ENCODE measurements at places on chromosomes 1 and 21.

DNA sequence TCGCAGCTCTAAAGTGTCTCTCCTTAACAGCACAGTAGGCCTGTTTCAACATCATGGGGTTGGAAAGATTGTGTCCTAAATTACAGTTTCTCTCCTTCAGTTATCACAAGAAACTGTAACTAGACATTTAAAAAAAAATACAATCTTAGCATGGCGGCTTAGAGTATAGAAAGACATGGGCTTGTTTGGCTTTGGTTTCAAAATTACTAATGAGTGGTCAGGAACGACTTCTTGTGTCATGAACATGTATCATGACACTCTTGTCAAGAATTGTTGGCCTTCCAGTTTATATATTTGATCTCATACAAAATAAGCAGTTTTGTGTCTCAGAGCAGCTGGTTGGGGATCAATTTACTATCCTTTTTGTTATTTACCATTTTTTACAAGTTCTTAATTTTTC, 2.1 kb downstream of the GJA8 start:
- DNase-seq, result no peak

GRCh38 chr1:190126728-190127127, 350.9 kb downstream of the BRINP3 start:
- no peak for DNase-seq

DNA sequence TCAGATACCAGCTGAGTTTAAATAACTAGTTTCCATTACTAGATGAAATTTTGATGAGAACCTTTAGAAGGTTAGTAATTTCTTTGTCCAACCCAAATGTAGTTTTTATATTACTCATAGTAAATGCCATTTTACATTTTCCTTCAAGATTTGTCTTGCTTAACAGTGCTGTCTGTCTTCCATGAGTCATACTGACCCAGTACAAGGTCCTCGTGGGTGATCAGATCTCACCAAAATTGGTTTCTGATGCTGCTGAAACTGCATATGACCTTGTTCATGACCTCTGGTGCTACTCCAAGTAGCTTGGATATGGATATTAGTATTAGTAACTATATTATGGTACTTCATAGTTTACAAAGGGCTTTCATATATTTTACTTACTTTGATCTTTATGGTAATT, 207.1 kb downstream of the RYR2 start:
- DNase-seq, result no peak

- DNase-seq, result no peak
These were observed 100.7 kb upstream of the PDE4B start for GRCh38 chr1:65691972-65692371.

DNA sequence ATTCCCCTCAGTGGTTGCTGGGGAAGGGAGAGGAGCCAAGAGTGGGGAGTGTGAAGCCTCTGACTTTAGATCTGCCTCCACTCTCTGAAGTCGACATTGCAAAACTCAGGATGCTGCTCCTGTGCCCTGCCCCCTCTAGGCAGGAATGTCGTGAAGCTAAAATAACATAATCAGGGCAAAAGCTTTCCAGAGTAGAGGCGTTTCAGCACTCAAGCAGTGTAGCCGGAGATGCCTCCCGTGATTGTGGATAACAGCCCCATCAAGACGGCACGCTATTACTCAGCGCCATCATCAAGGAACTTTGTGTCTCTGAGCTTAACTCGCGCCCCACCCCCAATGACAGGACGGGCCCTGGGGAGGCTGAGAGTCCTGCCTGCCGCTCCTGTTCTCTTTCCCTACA, 60.0 kb downstream of the FBXO2 start:
- DNase-seq, result no peak

- DNase-seq, result peak; percentile 46
These were observed at the start of gene S1PR1 for GRCh38 chr1:101236516-101237228. S1PR1 (plus strand) TSS chr1:101237019; CDS start chr1:101238985, 1,966 bp downstream.

DNA sequence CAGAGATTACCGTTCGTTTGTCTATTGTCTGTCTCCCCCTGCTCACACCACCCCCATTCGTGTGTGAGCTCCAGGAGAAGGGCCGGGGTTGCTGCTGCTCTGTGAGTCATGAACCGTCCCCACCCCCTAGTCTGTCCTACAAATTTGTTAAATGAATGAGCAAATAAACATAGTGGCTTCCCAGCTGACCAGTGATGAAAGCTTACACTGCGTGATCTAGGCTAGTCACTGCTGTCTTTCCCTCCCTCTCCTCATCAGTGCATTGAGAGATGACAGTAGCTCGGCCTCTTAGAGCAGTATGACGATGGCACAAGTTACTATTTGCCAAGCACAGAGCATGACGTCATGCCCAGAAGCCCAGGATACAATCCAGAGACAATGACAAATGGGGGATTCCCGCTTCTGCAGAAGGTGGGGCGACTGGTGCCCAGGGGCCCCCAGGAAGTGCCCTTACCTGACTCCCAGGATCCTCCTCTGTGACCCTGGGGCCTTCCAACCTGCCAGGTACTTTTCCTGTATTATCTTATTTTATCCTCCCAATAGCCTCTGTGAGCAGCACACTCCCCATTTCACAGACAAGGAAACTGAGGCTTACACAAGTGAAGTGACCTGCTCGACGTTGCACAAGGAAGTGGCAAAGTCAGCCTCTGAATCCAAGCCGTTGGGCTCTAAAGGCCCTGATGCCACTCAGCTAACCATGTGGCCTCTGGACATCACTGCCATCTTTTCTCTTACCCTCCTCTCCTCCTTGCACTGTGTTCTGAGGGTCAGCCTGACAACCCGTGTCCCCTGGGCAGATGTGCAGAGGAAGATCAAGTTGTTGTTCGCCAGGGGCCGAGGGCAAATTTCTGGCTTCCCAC, 8.6 kb upstream of the EPHA2 start:
- peak; percentile 70 for DNase-seq

- no peak for DNase-seq
These were observed 19.5 kb downstream of the FOXJ3 start for GRCh38 chr1:42315500-42315899.

- DNase-seq, result no peak
These were observed 15.8 kb upstream of the MAGOH start for GRCh38 chr1:53254011-53254640.

- no peak for DNase-seq
These were observed 24.9 kb upstream of the FMO2 start for GRCh38 chr1:171160211-171160610.

- no peak for DNase-seq
These were observed 14.7 kb downstream of the XCL1 start for GRCh38 chr1:168591066-168591465.

DNA sequence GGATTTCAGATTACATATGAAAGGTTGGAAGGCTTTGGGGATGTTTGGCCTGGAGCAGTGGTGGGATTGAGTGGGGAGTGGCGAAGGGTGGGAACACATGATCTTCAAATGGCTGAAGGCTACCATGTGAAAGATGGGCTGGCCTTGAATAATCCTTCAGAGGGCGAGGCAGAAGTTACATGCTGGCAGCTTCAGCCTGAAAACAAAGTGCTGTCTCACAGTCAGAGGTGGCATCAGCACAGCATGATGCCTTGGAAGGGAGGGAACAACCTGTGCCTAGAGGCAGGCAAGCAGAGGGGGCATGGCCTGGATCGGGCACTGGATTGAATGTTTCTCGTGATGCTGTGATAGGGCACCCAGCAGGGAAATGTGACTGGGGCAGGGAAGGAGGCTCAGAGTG, 130.8 kb downstream of the BEND5 start:
- DNase-seq, result peak; percentile 71

GRCh38 chr1:13748610-13749505, 48.9 kb downstream of the PRDM2 start:
- DNase-seq, result peak; percentile 98

- no peak for DNase-seq
These were observed 411.8 kb upstream of the ESRRG start for GRCh38 chr1:217134857-217135568.

- DNase-seq, result no peak
These were observed 28.3 kb upstream of the DYNLT5 start for GRCh38 chr1:66723985-66724384.

DNA sequence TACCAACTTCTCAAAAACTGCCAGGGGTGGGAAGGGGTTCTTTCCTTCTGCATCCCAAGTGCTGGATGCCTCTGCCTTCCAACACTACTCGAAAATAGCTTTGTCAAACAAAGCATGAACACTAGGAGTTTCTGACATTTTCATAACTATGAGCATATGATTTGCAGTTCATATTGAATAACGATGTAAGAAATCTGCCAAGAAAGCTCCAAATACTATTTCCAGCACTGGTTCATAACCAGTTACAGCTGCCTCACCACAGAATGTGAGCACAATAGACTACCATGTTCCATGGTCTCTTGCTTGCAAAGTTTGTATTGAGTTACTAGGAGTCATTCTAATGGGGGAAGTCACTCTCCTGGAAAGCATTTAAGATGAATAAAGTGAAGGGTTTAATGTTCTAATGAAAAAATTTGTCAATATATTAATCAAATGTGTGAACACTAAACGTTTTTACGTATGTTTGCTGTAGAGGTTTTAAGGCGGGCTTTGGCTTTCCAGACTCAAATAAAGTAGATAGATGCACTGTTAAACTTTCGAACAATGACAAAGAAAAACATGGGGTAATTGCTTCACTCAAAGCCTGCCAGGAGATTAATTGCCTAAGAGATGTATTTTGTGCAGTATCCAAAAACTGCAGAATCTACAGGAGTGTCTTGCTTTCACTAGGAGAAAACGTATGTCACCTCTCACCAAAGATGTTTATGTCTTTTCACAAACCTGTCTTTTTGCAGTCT, 78.6 kb upstream of the UBE2U start:
- DNase-seq, result no peak

- no peak for DNase-seq
These were observed 28.2 kb downstream of the RNF220 start for GRCh38 chr1:44433209-44433608.

DNA sequence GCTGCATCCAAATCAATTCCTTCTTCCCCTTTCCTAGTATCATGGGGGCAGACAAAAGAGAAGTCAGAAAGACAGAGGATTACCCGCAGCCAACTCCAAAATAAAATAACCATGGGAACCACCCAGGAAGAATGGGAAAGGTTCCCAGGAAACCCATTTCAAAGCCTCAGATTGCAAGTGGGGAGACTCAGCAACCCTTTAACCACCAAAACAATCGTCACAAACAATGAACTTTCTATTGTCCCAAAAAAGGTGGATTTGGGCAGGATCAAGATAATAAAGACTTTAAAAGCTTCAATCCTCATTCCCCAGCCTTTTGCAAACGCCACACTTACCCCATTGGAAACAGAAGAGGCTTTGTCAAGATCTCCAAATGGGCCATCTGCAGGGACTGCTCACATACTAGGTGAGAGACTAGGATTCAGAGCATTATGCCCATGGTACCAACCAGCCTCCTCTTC, 5.1 kb downstream of the TIAM1 start:
- DNase-seq, result no peak

GRCh38 chr1:51709951-51710350, 93.1 kb downstream of the OSBPL9 start:
- no peak for DNase-seq

DNA sequence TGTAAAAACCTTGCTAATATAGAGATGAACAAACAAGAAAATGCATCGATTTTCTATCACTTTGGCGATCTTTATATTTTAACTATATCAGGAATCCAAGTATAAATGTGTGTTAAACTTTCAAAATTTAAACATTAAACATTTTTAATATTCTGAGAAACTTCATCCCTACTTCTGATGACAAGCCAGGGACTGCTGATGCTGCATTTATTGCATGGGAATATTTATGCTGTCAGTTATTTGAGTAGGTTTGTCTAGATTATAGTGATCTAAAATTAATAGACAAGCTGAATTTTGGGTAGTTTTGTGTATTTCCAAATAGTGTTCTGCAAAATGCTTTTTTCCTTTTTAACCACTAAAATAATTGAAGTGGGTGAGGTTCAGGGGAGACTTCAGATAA, 175.3 kb downstream of the LEPR start:
- DNase-seq, result no peak

DNA sequence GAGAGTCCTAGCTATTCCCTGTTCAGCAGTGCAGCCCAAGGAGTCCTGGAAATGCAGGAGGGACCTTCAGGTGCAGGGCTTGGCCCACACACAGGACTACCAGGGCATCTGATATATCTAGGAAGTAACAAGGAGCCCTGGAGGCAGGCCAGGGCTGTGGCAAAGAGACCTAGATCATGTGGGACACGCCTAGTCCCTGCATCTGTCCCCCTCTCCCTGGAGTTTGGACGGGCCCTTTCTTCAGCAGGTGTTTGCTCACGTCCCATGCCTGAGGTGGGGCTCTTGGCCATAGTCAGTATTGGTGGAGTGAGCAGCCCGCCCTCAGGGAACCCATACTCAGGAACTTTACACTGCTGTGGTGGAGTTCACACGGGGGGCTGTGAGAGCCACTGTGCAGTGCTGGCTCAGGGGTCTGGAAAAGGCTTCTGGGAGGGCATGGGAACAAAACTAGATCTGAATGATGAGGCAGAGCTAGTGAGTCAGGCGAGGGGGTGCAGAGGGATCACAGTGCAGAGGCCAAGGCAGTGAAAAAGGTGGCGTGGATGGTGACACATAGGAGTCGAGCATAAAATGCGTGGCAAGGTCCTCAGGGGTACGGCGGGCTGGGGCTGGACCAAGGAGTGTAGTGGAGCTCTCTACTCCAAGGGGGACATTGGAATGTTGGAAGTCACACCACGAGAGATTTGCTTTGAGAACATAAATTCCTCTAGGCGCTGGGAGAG, 25.6 kb downstream of the TMEM53 start:
- no peak for DNase-seq

DNA sequence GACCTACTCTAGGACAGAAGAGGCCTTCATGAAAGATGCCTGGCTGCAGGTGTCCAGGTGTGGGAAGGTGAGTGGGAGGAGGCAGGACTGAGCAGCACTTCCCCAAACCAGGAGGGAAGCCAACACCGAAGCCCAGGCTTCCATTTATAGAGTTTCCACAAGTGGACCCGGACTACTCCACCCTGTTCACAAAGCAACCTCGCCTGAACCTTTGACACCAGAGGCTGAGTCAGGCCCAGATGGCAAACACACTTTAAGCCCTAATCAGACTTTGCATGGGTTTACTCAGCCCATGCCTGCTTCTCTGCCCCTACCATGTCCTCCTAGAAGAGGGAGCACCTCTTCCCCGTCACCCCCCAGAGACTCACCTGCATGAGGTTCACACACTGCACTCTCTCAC, 14.0 kb downstream of the PRR9 start:
- no peak for DNase-seq

- no peak for DNase-seq
These were observed 7.9 kb upstream of the GSTM5 start for GRCh38 chr1:109704173-109704572.

DNA sequence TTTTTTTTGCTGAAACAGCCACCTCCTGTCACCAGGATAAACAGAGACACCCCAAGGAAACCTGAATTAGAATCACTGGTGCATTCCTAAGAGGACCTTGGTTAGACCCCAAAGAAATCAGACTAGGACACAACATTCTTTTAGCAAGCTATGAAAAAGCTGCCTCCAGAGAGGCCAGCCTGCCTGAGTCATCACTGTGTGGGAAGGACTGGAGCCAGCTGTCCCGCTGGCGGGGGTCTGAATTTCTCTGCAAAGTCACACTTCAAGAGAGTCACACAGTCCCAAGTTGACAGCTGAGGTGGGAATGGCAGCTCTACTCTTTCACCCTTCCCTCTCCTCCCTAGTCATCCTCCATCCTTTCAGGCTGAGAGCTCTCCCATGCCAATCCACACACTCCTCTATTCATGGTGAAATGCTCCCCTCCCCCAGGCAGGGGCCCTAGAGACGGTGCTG, 405.0 kb upstream of the POU3F1 start:
- DNase-seq, result no peak
